Nephron progenitor cell (in vitro differentiated cells): ENCODE measurements at places on chromosomes 2 and 18.

GRCh38 chr2:69306822-69307578, 80.0 kb downstream of the GFPT1 start:
- peak; percentile 88 for DNase-seq

- no peak for DNase-seq
Measured at GRCh38 chr2:149001496-149001895, 37.0 kb upstream of the LYPD6B start.

DNA sequence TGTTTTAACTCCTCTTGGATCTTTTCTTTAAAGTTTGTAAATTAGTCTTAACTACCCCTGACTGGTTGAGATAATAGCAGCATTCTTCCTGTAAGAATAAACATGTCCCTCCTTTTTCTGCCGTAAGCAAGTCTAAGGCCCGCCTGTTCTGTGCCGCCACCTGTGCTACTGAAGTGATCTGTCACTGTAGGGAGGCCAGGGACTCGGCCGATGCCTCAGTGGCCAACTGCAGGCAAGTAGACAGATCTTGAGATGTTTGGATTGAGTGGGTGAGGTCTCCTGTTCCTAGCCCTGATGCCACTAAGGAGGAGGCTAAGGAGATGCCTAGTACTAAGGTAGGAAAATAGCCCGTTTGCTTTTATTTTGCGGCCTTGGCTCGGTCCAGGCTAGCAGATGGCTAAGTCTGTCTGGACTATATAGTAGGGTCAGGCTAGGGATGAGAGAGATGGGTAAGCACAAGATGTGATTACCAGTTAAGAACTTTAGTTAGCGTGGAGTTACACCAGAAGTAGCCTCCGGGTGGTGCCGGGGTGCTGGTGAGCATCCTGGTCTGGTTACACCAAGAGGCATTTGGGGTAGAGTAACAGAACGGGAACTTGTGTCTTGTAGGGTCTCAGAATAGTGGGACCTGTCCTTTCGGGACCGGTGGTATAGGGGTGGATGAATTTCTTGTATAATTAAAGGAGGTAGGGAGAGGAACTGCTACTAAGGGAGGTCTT, 584.2 kb downstream of the SUCLG1 start:
- no peak for DNase-seq

DNA sequence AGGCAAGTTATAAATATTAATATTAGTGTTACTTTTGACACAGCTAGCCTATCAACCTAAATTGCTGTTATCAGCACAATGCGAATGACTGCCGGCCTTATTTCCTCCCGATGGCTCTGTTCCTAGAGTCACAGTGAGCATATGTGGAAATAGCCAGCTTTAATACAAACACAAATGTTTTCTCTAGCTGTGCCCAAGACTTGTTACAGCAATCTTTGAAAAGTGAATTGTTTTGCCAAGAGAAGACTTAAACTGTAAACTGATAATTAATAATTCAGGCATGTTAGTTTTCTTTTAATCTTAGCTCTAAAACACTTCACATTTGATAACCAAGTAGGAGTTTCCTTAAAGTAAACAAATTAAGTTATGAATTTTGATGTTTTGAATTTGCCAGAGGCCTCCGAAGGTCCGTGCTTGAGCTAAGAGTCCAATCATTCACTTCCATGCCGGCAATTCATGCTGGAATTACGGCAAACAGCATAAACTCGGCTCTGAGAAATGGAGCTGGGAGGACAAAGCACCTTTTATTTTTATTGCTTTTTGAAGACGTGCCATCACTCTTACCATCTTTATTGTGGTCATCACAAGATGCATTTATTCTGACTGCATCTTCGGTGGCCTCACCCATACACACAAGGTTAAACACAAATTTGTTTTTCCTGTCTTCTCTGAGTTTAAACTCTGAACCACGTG, 184.5 kb upstream of the CWC22 start:
- DNase-seq: no peak

DNA sequence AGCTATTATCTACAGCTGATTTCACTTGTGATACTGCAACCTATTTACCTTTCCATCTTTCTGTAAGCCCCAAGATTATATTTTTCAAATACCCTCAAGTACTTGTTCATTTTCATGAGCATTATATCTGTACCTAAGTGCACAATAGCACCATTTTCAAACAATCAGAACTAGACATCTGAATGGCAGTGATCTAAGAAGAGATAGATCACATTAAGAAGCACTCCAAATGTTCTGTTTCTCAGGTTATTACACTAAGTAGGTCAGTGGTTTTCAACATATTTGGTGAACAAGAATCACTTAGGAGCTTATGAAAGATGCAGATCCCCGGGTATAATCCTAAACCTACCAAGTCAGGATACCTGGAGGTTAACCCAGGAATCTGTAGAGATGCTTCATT, 872.7 kb downstream of the DCDC2C start:
- DNase-seq: no peak

GRCh38 chr2:151637271-151637781, 97.0 kb downstream of the NEB start:
- DNase-seq: no peak

- DNase-seq: no peak
Measured at GRCh38 chr18:77262643-77263465, 13.2 kb downstream of the GALR1 start.

DNA sequence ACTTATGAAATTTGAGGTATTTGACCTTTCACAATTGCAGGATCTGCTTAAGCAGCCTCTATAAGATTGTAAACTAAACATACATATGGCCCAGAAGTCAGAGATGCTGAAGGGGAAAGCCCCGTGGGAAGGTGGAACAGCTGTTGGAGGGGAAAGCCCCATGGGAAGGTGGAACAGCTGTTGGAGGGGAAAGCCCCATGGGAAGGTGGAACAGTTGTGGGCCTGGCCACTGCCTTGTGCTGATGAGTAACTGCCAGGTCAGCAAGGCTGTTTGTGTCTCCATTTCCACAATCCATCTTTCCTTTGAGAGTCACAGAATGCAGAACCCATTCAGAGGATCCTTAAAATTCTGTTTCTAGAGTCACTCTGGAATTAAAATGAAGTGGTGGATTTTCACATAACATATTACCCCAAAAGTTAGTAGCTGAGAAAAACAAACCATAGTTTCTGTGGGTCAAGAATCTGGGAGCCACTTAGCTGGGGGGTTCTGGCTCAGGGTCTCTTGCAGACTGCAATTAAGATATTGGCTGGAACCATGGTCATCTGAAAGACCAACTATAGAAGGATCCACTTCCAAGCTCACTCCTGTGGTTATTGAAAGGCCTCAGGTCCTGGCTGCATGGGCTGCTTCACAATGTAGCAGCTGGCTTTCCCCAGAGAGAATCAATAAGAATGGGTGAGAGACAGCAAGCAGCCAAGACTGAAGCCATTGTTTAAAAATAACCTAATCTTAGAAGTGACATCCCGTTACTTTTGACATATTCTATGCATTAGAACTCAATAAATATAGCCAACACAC, 86.6 kb upstream of the CAVIN2 start:
- DNase-seq: no peak

DNA sequence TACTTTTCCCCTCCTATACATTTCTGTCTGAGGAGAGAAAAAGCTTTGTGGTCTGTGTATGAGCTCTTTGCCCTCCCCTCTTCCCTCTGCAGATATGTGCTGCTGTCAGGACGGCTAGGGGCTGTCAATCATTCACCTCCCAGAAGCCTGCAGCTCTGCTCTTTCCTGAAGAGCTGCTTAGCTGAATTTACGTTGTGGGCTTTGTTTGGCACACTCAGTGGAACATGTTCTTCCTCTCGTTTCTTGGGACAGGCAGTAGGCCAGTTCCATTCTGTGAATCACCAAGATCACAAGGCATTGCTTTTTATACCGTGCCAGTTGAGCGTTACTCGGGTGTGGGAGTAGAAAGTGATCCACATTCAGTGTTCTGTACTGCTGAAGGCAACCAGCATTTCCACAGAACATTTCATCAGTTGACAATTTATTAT, 136.7 kb downstream of the LAMA3 start:
- no peak for DNase-seq

DNA sequence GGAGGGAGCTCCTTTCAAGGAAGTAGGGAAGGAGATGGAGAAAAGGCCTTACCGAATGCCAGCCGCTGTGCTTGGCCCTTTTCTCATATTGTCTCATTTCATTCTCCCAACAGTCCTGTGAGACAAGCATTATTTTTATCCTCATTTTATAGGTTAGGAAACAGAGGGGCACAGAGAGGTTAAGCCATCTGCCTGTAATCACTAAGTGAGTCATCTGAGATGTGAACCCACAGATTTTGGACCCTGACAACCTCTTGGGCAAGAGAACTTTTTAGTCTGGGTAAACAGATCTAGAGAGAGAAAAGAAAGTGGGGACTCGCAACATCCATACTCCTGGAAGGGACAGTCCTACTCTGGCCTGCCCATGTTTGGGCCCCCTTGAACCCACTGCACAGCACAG, 91.7 kb upstream of the LCLAT1 start:
- no peak for DNase-seq

GRCh38 chr18:35692866-35693265, 111.3 kb downstream of the GALNT1 start:
- DNase-seq: no peak

DNA sequence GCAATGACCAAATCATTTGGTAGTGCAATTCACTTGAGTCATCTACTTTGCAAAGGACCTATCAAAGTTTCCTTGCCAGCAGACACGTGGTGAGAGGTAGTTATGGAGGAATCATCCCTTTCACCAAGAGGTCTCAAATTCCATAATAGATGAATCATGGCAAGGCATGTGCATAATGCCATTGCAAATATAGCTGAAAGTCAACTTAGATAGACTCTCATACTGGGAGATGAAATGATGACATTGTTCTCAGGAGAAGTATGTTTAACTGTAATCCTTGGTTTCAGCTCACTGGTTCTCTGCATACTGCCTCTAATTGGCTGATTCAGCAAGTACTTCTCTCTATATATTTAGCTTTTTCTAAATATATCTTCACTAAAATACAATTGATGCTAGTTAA, 57.2 kb downstream of the CALCRL start:
- DNase-seq: no peak

DNA sequence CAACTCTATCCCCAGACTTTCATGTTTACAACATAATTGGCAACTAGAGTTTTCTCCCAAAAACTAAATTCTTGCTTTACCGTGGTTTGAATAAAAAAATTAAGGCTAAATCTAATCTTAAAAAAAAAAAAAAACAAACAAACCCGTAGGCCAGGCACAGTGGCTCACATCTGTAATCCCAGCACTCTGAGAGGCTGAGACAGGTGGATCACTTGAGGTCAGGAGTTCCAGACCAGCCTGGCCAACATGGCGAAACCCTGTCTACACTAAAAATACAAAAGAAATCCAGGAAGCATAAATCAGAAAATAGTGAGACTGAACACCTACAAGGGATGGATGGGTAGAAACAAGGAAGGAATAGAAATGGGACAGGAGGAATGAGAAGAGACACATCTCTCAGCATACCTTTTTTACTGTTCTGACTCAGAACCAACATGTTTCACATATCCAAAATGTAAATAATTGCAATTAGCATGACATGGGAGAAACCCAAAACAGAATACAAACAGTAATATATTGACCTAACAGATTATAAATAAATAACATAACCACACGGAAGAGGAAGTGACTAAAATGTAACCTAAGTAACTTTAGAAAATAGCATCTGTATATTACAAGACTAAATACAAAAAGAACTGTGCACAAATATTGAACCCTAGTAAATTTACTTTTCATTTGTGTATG, 17.5 kb downstream of the MGAT4A start:
- DNase-seq: no peak

DNA sequence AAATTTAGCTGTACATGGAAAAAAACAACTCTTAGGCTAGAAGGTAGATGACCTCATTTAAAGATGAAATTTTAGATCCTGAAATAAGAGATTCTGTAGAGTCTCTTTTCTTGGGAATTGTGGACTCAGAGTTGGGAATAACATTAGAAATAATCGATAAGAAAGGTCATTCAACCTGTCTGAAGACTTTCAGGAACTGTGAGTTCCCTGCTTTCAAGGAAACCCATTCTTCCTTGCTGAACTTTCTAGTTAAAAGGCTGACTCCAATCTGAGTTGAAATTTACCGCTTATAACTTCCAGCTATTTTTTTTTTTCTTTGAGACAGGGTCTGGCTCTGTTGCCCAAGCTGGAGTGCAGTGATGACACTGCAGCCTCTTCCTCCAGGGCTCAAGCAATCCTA, 16.8 kb upstream of the SMAD7 start:
- DNase-seq: no peak

- DNase-seq: no peak
Measured at GRCh38 chr2:134463699-134464022, 209.8 kb downstream of the MGAT5 start.

- DNase-seq: no peak
Measured at GRCh38 chr2:24313744-24314632, 46.3 kb downstream of the ITSN2 start.

- no peak for DNase-seq
Measured at GRCh38 chr2:111905990-111906735, 7.8 kb downstream of the MERTK start.

- no peak for DNase-seq
Measured at GRCh38 chr2:200713704-200714064, 98.0 kb upstream of the BZW1 start.

DNA sequence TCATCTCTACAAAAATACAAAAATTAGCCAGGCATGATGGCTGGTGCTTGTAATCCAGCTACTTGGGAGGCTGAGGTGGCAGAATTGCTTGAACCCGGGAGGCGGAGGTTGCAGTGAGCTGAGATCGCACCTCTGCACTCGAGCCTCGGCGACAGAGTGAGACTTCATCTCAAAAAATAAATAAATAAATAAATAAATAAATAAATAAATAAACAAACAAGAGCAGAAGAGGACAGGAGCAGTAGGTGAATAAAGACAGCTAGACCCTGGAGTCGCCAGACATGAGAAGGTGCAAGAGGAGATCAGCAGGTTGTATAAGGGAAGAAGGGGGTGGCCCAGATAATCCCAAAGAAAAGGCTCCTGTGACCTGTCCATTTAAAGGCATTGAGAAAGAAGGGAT, 12.3 kb downstream of the LAMA1 start:
- DNase-seq: no peak

DNA sequence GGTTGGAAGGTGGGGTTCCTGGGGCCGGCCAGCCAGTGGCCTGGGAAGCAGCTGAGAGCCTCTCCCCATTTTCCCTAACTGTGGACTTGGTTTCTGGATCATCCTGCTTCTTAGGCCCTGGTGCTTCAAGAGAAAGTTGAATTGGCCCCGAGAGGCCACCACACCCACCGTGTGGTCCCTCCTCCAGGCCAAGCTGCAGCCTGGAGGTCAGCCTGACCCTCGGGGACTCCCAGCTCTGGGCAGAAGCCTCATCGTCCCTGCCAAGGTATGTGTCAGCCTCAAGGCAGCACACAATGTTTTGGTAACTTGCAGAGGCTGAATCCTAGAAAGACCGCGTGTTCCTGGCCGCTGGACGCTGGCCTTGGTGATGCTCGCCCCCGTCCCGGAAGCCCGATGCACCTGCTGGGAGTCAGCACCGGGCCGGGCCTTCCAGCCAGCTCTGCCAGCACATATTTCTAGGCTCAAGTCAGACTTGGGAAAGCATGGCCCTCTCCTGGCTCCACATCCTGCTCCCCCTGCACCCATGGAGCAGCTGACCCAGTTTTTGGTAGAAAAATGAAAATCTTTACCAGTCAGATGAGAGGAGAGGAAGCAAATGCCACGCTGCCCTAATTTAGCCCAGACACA, 72.6 kb downstream of the ACTR2 start:
- no peak for DNase-seq

- DNase-seq: no peak
Measured at GRCh38 chr2:176461098-176461808, 192.0 kb downstream of the MTX2 start.

GRCh38 chr2:142306131-142306530, 175.3 kb upstream of the LRP1B start:
- DNase-seq: no peak

- DNase-seq: no peak
Measured at GRCh38 chr2:44741507-44741906, 200.0 kb upstream of the SIX3 start.

- no peak for DNase-seq
Measured at GRCh38 chr18:55790296-55790695, 202.3 kb upstream of the TCF4 start.
